GM23248 (cell line): ENCODE measurements at places on chromosomes 6 and 20. TPM values are rescaled to one million over a fixed set of nuclear protein-coding genes. Genes with fewer than 3 reads are reported as not detected.

DNA sequence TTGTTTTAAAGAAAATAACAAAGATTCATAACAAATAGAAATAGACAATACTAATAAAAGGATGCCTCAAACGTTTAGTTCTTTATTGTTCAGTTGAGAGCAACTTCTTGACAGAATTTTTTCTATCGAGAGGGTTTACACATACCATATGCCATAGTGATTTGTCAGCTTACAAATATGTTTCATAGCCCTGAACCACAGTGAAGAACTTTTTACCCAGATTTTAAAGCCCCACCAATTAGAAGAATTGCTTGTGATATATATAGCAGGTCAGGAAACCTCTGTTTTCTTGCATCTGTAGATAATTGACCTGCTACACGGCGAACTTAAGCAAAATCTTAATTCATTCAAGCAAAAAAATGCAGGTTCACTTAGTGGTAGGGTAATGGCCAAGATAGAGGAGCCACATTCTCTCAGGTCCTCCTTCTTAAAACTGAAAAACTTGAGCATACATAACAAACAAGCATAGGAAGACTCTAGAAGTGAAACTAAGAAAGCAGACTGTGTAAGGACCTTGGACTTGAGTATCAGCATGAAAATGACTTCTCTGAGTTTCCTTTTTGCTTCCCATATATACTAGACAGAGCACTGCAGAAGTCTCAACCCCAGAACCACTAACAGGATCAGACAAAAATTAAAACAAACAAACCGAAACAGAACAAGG is 39.5 kb downstream of the CRISP1 start:
- H3K27ac ChIP-seq = no peak overlapping the region
- H3K27me3 ChIP-seq = no peaks in the 10 kb centered on the region
- no peaks in the 10 kb centered on the region for H3K4me1 ChIP-seq
- no peak for DNase-seq
- peak overlapping the region; percentile 40; the same call in 1 of the 2 replicates for H3K4me3 ChIP-seq

DNA sequence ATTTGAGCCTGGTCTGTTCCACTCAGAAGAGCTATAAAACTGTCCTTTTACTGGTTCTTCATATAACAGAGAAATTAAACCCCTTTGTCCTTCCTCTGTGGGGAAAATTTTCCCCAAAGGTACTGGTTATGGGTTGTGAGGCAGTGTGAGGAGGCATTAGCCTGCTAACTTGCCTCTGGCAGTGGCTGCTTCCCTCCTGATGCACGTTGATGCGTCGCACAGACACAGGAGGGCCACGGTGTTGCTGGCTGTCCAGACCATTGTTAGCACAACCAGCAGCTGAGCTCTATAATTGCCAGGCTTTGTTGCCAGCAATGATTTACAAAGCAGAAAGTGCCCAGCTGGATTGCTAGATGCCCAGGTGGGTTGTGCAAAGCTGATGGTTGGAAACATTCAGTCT is 10.1 kb downstream of the AAR2 start:
- H3K27ac ChIP-seq = no peak overlapping the region
- H3K36me3 ChIP-seq = peaks cover 58% of the 10 kb centered on the region; the same call in 1 of the 2 replicates
- H3K4me1 ChIP-seq = no peaks in the 10 kb centered on the region
- no peak for DNase-seq
- no peaks in the 10 kb centered on the region for H3K27me3 ChIP-seq

DNA sequence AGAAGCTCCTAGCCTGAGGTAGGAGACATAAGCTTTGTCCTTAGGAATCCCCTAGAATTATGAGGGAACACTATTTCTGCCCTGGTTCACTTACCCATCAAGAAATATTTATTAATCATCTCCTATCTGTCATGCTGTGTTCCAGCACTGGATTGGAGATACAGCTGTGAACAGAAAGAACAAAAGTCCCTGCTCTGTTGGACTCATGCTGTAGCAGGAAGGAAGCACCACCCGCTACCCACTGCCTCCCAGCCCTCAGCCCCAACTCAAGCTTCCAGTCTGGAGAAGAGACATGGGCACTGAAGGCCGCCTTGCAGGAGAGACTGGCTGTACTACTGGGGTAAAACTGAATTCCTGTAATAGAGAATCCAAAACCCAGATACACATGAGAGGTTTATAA is 78.0 kb downstream of the MDGA1 start:
- H3K4me1 ChIP-seq = peaks cover 43% of the 10 kb centered on the region
- H3K36me3 ChIP-seq = no peaks in the 10 kb centered on the region
- H3K4me3 ChIP-seq = no peak overlapping the region
- DNase-seq = peak; percentile 26

DNA sequence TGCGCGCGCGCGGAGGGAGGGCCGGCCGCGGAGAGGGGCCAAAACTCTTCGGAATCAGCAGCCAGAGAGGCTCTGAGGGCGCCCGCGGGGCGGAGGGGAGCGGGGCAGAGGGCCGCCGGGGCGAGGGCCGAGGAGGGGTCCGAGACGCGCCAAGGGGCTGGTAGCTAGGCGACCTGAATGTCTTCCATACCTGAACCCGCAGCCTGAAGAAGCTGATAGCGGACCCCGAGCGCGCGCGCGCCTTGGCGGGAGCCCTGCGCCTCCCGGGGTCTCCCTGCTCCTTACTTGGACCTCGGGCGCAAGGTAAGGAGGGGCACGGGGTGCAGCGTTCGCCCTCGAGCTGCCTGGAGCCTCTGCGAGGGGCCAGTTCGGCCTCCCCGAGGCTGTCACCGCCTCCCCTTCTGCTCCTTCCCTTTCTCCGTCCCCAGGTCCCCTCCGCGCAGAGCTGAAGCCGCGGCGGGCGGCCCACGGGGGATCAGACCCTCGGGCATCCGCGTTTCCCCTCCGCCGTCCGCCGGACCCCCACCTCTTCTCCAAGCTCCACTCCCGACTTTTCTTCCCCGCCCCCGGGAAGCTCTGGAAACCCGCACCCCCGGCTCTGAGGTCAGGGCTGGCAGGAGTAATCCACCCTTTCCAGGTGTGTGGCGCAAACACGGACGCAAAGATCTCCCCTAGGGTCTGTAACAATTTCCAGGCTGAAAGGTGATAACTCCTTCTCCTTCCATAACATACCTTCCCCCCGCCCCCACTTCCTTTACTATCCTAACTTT is 13.1 kb upstream of the DEK start:
- H3K4me3 ChIP-seq = peak overlapping the region; percentile 69
- peak; percentile 7 for DNase-seq
- H3K36me3 ChIP-seq = no peaks in the 10 kb centered on the region
- H3K27me3 ChIP-seq = 0 out of 2 replicates have a peak, but pooled peaks cover 4% of the 10 kb centered on the region
- no peaks in the 10 kb centered on the region for H3K4me1 ChIP-seq

DNA sequence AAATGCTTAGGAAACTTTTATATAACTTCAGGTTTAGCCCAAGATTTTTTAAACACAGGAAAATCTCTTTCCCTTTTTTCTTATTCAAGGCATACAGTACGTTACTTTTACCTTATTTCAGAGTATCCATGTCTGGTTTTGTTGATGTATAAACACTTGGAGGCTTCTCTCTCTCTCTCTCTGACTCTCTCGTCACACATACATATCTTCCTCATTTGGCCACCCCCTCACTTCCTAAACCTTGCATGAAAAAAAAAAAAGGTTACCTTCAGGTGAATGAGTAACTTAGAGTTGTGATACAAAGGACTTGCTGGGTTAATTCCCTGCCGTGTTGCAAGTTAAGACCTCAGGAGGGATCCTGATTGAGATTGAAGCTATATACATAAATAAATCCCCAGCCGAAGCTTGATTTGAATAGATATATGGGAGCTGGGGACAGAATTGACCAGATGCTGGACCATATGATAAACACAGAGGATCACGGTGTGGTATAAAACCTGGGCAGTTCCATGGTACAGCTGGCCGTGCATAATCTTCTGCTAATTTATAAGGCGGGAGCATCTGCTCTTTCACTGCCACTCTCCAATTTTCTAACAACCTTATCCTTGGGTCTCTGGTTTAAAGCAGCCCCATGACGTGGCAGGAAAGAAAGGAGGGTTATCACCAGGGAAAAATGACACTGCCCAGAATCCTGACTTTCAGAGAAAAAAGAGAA is 55.1 kb upstream of the IL20RA start:
- no peaks in the 10 kb centered on the region for H3K27me3 ChIP-seq
- H3K4me1 ChIP-seq = no peaks in the 10 kb centered on the region
- H3K27ac ChIP-seq = no peak overlapping the region
- no peak overlapping the region for H3K4me3 ChIP-seq
- H3K36me3 ChIP-seq = no peaks in the 10 kb centered on the region

- H3K27ac ChIP-seq = no peak overlapping the region
- DNase-seq = peak; percentile 0
- H3K27me3 ChIP-seq = no peaks in the 10 kb centered on the region
- no peaks in the 10 kb centered on the region for H3K36me3 ChIP-seq
- no peak overlapping the region for H3K4me3 ChIP-seq
Observed at GRCh38 chr6:91704531-91704930, 1117.7 kb upstream of the MAP3K7 start.

- no peak overlapping the region for H3K27ac ChIP-seq
- peaks cover 73% of the 10 kb centered on the region for H3K36me3 ChIP-seq
- H3K4me3 ChIP-seq = no peak overlapping the region
- H3K4me1 ChIP-seq = no peaks in the 10 kb centered on the region
Observed at GRCh38 chr6:152206072-152206818, 398.8 kb downstream of the ESR1 start.

- no peaks in the 10 kb centered on the region for H3K27me3 ChIP-seq
- H3K4me3 ChIP-seq = no peak overlapping the region
Observed at GRCh38 chr20:63932606-63933160, 23.5 kb downstream of the UCKL1 start.

DNA sequence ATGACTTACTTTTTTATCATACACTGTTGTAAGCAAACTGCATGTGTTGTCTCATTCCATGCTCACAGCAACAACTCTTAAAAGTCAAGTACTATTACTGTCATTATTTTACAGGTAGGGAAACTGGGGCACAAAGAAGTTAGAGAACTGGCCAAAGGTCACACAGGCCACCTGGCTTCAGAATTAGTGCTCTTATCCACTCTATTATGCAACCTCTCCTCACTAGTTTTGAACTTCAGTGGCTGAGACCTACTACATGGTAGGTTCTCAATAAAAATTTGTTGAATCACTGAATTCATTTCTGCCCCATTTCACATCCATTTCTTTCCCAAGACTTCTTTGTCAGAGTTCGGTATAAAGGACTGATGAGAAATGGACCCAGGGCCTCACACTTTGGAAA is 2.3 kb upstream of the BTN3A3 start:
- no peaks in the 10 kb centered on the region for H3K27me3 ChIP-seq
- no peak overlapping the region for H3K4me3 ChIP-seq
- H3K4me1 ChIP-seq = peaks cover 23% of the 10 kb centered on the region
- H3K27ac ChIP-seq = no peak overlapping the region
- H3K36me3 ChIP-seq = no peaks in the 10 kb centered on the region
- DNase-seq = no peak

- H3K27ac ChIP-seq = no peak overlapping the region
- H3K36me3 ChIP-seq = no peaks in the 10 kb centered on the region
- DNase-seq = no peak
- peaks cover 21% of the 10 kb centered on the region for H3K4me1 ChIP-seq
Observed at GRCh38 chr6:157808405-157808950, 14.6 kb upstream of the SNX9 start.

- H3K4me3 ChIP-seq = no peak overlapping the region
- peak; percentile 79 for DNase-seq
- H3K27me3 ChIP-seq = no peaks in the 10 kb centered on the region
- no peak overlapping the region for H3K27ac ChIP-seq
- no peaks in the 10 kb centered on the region for H3K36me3 ChIP-seq
- peaks cover 10% of the 10 kb centered on the region for H3K4me1 ChIP-seq
Observed at GRCh38 chr6:90068264-90068663, 174.0 kb downstream of the GJA10 start.

DNA sequence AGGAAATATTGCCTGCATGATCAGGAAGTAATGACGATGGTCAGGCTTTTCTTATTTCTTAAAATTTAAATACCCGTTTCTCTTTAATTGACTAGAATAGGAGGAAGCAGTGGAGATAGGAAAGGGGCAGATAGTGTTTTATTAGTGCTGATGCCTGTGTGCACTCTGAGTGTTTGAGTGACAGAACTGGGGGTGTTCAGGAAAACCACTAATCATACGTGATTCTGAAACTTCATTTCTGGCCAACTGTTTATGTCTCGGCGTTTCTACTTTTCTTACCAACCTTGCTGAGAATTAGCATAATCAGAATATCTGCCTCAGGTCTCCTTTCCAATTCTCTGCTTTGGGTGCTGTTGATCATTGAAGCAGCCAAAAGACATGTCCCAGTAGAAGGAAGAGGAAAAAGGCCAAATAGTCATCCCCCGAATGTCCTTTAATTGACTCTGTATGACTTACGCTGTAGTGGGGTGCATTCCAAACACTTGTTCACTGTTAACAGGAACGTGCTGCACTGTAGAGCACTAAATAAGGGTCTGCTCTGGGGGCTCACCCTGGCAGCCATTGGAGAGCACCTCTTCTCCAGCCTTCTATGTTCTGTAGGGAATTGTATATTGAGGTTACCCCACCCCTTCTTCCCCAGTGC is 152.9 kb downstream of the JARID2 start:
- DNase-seq = no peak
- H3K27ac ChIP-seq = no peak overlapping the region
- H3K27me3 ChIP-seq = no peaks in the 10 kb centered on the region
- peaks cover 34% of the 10 kb centered on the region for H3K4me1 ChIP-seq

- H3K27ac ChIP-seq = no peak overlapping the region
- no peaks in the 10 kb centered on the region for H3K27me3 ChIP-seq
- peaks cover 22% of the 10 kb centered on the region for H3K4me1 ChIP-seq
- no peaks in the 10 kb centered on the region for H3K36me3 ChIP-seq
- DNase-seq = peak; percentile 17
Observed at GRCh38 chr20:33532753-33533459, 43.0 kb downstream of the CBFA2T2 start.

DNA sequence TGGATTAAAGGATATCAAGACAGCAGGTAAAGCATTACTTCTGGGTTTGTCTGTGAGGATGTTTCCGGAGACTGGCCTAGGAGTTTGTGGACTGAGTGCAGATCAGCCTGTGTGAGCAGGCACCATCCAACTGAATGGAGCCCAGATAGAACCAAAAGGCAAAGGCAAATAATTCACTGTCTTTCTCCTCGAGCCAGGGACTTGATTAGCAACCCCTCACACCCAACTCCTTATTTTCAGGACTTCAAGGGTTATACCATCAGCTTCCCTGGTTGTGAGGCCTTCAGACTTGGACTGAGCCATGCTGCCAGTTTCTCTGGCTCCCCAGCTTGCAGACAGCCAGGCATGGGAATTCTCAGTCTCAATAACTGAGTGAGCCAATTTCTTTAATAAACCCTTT is 19.3 kb downstream of the PSMB1 start:
- no peak overlapping the region for H3K4me3 ChIP-seq
- H3K27me3 ChIP-seq = no peaks in the 10 kb centered on the region
- H3K4me1 ChIP-seq = peaks cover 3% of the 10 kb centered on the region; the same call in 1 of the 2 replicates
- no peak for DNase-seq
- H3K36me3 ChIP-seq = peaks cover 56% of the 10 kb centered on the region

GRCh38 chr20:15654208-15654649 is 919.0 kb downstream of the KIF16B start:
- no peak overlapping the region for H3K27ac ChIP-seq
- peaks cover 9% of the 10 kb centered on the region for H3K4me1 ChIP-seq
- DNase-seq = peak; percentile 58
- no peaks in the 10 kb centered on the region for H3K27me3 ChIP-seq
- no peak overlapping the region for H3K4me3 ChIP-seq

Gene EDN1
- 1.8 and 6.3 TPM in 2 replicates for total RNA-seq

Gene HS3ST5
- total RNA-seq = not detected in 2 replicates

Gene RALGAPB
- total RNA-seq = 20.2 and 25.8 TPM in 2 replicates

Gene CRISP3
- total RNA-seq = not detected in 2 replicates

Gene PPP1R3G
- total RNA-seq = 1.5 and 2.6 TPM in 2 replicates

Gene MACROD2
- 1.1 and 3.3 TPM in 2 replicates for total RNA-seq

Gene WASF1
- total RNA-seq = 12.3 and 14.4 TPM in 2 replicates

Gene THEMIS
- 0.11 and 0.25 TPM in 2 replicates for total RNA-seq

Gene LAMA2
- 31.1 and 33.6 TPM in 2 replicates for total RNA-seq

Gene METTL24
- not detected in 2 replicates for total RNA-seq

Gene SH3BGRL2
- 0.89 and 2.2 TPM in 2 replicates for total RNA-seq

Gene LYRM4
- 18.7 and 28.0 TPM in 2 replicates for total RNA-seq

Gene BPIFA1
- not detected in 2 replicates for total RNA-seq

Gene STK38
- total RNA-seq = 30.5 and 35.6 TPM in 2 replicates

Gene HLA-DQA1
- total RNA-seq = not detected in 2 replicates
